ENCODE measurements at places on chromosomes 16 and 17.

DNA sequence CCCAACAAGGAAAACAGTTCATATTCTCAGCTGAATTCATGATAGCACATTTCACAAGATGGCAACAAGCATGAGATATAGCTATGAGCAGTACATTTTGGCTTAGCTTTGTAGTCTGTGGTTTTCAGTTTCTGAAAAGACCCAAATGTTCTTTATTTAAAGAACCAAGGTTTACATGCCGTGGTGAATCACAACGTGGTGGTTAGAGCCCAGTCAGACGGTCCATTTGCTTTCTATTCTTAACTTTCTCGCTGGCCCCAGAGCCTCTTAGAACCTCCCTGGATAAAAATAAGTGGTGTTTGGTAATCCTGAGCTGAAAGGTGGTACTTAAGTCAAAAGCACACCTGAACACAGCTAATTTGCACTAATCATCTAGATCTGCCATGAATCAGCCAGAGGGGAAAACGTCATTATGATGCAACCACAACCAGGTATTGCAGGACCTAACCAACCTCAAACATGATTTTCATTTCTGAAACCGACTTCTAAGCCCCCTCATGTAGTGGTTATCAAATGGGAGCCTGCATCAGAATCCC lies 18.6 kb upstream of the HAPSTR1 start:
- no peak for DNase-seq

- no peak for DNase-seq
Measured at GRCh38 chr17:38578229-38579082, 27.3 kb downstream of the SRCIN1 start.

DNA sequence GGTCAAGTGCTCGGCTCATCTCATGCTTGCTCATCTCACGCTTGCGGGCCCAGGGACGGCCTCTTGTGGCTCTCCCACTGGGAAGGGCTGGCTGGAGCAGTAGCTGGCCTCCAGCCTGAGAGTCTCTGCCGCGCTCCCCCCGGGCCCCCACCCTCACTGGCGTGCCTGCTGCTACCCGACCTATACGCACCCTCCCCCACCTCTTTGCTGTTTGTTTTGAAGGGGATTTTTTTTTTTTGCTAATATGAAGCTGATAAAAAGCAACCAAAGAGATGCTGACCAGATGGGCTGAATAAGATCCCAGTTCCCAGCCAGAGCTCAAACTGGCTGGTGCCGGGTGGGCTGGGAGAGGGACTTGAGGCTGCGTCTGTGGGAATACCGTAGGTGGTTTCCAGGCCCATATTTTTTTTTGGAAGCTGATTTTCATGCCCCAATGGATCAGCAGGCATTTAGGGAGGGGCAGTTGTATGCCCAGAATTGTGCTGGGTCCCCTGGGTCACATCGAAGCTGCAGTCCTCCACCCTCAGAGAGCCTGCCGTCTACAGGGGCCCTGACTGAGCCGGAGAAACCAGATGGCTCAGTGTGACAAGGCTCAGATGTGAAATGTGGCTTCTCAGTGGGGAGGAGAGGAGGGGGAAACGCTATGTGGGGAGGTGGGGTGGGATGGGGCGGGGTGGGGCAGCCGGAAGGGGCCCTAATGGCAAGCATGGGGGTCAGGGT lies 115.0 kb downstream of the RAP1GAP2 start:
- no peak for DNase-seq

DNA sequence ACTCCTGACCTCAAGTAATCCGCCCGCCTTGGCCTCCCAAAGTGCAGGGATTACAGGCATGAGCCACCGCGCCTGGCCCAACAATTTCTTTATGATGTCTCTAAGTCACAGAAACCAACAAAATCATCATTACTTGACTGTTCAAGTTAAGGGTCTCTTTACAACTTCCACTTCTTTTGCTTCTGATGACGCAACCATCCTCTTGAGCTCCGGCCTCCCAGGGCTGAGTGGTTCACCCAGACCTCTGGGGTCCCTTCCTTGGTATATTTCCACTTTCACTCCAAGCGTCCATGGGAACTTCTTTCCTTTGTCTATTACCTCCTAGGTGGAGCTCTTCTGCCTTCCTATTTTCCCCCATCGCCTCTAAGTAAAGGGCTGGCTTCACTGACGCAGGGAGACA lies 253.7 kb downstream of the NTN1 start:
- DNase-seq: no peak

DNA sequence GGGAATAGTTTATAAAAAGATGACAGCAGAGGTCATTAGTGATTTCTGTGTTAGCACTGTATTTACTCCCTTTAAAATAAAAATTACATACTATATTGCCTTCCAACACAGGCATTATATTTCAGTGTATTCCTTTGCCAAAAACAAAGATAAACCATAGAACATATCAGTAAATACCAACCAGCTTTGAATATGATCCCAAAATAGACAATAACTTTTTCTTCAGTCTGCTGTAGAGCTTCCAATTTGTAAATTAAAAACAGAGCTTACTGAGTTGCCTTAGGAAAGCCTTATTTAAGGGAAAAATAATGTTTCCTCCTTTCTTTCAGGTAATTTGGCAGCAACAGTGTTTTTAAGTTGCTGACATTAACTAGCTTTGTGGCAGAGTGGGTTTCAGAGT lies 352.1 kb upstream of the TBX2 start:
- no peak for DNase-seq

- DNase-seq: no peak
Measured at GRCh38 chr17:57560319-57560705, 184.8 kb downstream of the CCDC182 start.

GRCh38 chr17:1683459-1683858 lies 1.2 kb downstream of the PRPF8 start:
- DNase-seq: no peak

DNA sequence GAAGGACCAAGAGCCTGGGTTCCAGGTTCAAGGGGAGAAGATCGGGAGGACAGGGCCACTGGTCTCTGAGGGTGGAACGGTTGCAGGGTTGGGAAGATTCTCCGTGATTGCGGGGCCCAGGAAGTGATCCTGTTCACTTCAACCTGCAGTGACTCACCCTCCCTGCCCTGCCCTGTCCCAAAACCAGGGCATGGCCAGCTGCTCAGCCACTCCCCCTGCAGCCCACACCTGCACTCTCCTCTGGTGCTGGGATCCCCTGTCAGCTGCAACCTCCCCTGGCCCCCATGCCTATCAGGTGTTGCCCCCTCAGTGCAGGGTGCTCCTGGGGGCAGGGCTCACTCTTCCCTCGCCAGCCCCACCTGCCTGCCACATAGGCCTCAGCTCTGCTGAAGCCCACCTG lies 1.1 kb downstream of the RUNDC3A start:
- DNase-seq: no peak

GRCh38 chr17:64162554-64162953 lies 32.6 kb upstream of the ERN1 start:
- no peak for DNase-seq

GRCh38 chr17:53896047-53896446 lies 73.3 kb downstream of the KIF2B start:
- DNase-seq: no peak

DNA sequence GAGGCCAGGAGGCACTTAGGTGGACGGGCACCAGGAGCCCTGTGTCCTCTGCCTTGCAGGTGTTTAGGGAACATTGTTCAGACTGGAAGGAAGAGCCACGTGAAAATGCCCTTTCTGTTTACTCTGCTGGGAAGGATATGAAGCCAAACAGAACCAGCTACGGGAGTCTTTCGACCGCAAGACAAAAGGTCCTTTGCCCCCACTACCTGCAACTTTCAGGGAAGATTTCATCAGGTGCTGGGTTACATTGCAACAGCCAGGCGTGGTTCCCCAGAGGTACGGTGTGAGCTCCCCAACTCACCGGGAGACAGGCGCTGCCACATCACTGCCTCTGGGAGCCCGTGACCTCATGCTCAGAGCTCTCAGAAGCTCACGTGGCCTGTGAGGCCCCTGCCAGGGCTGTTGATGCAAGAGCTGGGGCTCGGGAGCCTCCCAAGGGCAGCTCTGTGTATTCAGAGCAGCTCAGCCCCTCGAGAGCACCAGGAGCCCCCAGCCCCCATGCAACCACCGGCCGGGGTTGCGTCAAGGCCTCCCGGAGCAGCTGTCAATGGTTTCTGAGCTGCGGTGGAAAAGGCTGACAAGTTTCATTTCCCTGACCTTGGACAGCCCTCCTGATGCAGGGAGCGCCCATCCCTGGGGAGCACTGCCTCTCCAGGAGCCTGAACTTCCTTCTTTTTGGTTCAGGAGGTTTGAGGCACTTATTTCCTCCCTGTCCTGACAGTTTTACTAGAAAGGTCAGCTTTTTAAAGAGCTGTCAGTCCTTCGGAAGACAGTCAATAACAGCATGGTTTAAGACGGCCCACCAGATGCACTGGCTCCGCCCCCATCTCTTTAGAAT lies 42.1 kb downstream of the TBC1D16 start:
- DNase-seq: peak; percentile 37

GRCh38 chr16:57108432-57108831 lies 16.0 kb downstream of the CPNE2 start:
- DNase-seq: no peak

DNA sequence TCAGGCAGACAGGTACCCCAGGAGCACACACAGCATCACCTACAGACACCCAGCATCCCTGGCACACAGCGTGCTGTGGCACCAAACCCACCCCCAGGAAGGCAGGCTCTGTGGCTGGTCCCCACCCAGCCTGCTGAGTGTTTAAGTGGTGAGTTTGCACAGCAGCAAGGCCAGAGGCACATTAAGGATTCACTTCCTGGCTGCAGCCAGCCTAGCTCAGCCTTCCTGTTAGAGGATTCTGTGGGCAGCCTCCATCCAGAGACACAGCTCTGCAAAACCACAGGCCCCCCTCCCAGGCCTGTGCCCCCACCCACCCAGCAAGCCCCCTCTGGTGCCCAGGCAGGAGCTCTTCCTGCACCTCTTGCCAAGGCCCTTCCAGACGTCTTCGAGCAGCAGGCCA lies 36.1 kb upstream of the PHB1 start:
- DNase-seq: no peak

DNA sequence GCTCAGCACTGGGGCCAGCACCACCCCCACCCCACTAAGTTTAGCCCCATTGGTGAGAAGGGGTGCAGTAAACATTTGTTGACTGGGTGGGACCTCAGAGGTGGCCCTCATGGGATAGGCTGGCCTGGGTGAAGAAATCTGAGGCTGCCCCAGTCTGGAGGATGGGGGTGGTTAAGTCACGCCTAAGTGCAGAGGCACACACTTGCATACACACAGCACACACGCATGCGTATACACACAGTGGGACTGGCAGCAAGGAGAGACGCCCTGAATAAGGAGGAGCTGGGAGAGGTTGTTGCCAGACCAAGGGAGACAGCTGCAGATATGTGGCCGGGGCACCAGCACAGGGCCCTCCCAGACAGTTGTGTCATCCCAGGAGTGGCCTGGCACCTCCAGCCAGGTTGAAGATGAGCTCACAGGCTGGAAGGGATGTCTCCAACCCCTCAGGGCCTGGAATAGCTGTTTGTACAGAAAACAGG lies 3.0 kb upstream of the BCAR1 start:
- no peak for DNase-seq

DNA sequence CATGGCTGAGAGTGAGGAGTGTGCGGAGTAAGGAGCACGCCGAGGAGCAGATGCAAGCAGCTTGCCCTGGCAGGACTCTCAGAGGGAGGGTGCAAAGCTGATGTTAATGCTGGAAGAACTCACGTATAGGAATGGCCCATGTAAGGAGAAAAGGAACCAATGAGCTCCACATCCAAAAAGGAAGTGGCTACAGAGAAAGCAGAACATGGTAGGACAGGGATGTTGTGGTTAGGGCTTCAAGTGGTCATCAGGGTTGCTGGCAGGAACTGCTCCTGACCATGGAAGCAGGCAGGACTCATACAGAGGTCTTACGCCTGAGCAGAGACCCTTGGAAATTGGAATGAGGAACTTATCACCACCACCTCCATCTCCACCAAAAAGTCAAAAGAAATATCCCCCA lies 5.2 kb downstream of the MYO1D start:
- DNase-seq: no peak

GRCh38 chr16:5549802-5550201 lies 452.2 kb upstream of the EEF2KMT start:
- DNase-seq: no peak

- DNase-seq: peak; percentile 31
Measured at GRCh38 chr17:51427856-51428255, 167.5 kb downstream of the UTP18 start.

DNA sequence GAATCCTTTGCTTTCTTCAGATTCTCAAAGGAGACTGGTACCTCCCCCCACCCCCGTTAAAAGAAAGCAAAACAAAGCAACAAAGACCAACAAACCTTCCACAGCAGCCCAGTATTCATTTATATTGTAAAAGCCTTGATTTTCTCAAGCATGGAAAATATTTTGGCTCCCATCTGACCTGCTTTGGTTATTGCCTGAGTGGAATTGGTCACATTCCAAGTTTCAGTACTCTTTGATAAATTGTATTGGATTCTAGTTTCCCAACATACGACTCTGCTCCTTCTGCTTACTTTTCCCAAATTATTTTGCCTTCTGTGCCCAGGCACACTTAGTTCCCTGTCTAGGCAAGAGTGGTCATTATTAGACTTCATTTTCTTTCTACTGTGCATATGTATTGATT lies 1.3 kb downstream of the ABCC11 start:
- DNase-seq: no peak

DNA sequence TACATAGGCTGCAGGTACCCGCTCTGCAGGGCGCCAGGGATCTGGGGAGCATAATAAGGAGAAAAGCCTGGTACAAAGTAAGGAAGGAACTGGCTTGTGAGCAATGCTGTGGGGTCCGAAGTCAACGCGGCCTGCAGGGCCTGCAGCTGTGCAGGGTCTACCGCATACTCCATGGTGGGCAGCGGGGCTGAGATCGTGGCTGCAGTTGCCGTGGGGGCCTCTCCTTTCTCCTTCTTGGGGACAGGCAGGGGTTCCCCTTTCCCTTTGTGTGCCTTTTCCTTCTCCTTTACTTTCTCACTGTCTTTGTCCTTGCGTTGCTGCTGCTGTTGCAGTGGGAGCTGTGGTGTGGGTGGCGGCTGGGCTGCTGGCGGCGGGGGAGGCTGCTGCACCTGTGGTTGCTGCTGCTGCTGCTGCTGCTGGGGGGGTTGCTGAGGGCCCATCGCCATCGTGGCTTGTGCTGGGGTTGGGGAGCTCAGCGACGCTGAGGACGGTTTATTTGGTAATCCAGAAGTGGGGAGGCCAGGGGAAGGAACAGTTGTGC lies 259.6 kb downstream of the ZFHX3 start:
- no peak for DNase-seq

- DNase-seq: no peak
Measured at GRCh38 chr17:49597928-49598655, 22.4 kb downstream of the NXPH3 start.

- DNase-seq: no peak
Measured at GRCh38 chr16:8848231-8848938, 20.4 kb downstream of the CARHSP1 start.

DNA sequence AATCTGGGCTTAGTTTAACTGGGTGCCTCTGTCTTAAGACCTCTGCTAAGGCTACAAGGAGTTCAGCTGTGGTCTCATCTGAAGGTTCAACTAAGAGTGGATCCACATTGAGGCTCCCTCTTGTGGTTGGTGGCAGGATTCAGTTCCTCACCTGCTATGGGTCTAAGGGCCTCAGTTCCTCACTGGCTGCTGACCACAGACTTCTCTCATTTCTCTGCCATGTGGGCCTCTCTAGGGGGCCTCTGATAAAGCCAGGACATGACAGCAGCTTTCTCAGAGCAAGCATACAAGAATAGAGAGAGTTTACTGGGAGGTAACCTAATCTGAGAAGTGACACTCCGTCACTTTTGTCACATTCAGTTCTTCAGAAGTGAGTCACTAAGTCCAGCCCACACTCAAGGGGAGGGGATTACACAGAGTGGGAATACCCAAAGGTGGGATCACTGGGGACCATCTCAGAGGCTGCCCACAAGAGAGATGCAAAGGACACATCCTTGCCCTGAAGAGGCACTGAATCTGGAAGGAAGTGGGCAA lies 19.2 kb upstream of the ABAT start:
- DNase-seq: no peak
